ENCODE measurements at places on chromosomes 7 and 10. TPM values are rescaled to one million over a fixed set of nuclear protein-coding genes. Genes with fewer than 3 reads are reported as not detected.
A peak's percentile ranks its signal among the peaks of the same experiment; 100 is the strongest.

ZDHHC16 gene
- total RNA-seq, result 35.6 TPM

PIK3CG gene
- 5.9 TPM for total RNA-seq

DNA sequence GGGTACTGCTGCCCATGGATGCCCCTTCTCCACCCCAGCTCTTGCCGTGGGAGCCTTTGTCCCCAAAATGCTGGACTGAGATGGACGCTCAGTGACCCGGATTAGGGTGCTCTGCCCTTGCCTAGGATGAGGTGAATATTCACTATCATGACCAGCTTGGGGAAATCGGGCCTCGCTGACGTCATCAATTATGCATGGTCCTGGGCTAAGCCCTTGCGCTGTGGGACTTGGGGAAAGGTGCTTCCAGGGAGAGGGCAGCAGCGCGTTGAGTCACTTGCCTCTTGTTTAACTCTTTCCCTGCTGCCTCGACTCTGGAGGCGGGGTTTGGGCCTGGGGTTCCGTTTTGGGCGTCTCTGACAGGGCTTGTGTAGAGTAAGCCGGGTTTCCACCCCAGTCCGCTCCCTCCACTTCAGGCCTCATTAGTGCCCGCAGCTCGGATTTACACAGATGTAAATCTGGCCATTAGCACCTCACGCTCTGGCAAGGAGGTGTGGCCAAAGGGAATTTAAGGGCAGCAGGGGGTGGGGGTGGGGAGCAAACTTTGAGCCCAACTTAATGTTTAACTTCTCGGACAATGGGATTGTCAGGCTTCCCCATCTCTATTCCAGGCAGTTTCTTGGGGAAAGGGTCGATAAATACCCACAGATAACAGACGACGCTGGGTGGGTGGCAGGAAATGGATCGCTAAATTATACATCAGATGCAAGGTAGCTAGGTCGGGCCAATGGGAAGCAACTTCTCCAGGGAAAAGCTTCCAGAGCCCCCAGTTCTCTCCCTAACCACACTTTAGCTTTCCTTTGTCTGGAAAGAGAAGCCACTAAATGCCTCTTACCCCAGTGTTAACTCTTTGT is 51.3 kb upstream of the TCF7L2 start:
- peak; percentile 78 for DNase-seq

DNA sequence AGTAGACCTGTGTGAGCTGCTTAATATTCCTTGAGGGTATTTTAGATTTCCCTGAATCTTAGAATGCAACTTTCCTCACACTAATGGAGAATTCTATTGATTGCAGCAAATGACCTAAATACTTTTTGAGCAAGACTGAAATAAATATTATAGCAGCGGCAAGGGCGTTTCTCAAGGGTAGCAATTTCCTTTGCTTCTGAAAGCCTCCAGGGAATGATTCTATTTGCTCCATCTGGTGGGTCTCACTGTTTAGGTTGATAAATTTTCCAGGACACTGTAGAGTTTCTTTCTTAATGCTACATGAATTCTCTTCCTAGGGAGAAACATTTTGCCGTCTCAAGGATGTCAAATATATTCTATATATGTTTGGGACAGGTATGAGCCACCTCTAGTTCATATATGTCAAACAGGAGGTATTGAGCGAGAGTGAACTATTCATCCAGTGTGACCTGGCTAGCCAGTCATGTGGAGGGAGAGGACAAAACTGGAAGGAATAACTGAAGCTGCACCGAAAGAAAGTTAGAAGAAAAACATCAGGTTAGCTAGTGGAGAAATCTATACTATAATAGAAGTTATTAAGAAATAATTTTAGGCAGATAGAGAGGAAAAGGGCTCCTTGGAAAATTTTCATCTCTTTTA is 57.9 kb upstream of the FZD8 start:
- DNase-seq, result no peak

DNA sequence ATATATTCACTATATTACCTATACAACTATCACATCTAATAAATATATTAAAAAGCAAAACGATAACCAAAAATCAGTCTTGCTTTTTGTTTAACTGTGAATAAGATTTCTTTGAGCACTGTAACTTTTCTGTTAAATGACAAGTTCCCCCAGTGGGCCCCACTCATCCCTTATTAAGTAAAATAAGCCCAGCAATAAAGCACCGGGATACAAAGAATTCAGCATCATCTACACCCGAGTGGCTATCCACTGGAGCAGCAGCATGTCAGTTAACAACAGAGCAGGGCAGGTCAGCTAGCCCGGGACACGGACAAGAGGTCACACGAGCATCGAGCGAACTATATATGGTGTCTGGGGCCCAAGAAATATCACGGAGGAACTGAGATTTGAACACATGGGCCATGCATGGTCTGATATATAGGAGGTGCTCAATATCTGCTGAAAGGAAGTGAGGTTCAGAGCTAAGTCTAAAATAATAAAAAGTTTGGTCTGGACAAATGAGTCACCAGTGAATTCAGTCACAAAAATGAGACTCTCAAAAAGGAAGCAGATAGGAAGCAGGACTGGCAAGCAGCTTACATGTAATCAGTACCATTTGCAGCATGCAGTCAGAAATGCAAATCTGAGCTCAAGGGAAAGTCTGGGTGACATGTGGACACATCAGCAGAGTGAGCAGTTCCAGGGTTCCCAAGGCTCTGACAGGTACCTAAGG is 4.1 kb downstream of the ERCC6 start:
- DNase-seq, result no peak

GRCh38 chr10:29555746-29556481 is 78.9 kb downstream of the SVIL start:
- DNase-seq, result no peak

GRCh38 chr10:86785968-86786367 is 29.5 kb downstream of the BMPR1A start:
- no peak for DNase-seq

GRCh38 chr10:72509206-72509799 is 116.6 kb downstream of the MICU1 start:
- DNase-seq, result no peak

DNA sequence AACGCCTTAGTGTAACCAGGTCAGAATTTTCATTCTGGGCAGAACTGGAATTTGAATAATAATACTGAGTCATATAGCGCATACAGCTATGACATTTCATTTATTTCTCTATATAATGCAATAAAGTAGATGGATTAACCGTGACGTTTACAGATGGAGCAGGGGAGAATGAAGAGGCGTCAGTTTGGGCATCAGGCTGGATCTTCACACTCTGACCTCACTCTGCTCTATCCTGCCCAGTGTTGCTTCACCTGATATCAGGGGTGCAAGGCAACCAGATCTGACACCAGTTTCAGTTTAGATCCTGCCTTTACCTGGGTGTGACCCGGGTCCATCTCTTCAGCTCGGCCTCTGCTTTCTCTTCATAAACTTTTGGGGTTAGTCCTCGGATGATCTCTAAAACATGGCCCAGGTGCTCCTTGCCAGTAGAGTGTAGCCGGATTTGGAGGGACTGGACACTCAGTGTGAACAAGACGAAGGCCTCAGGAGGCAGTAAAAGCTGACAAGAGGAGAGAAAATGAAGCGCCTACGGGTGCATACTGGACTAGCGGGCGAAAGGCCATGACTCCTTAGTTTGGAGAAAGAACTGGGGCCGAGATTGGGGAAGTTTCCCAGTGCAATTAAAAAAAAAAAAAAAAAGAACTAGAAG is 1.4 kb upstream of the ZYX start:
- DNase-seq, result no peak

GRCh38 chr10:78915190-78915518 is 153.6 kb upstream of the ZMIZ1 start:
- no peak for DNase-seq

GRCh38 chr10:73840056-73840402 is 28.6 kb upstream of the NDST2 start:
- DNase-seq, result no peak

DNA sequence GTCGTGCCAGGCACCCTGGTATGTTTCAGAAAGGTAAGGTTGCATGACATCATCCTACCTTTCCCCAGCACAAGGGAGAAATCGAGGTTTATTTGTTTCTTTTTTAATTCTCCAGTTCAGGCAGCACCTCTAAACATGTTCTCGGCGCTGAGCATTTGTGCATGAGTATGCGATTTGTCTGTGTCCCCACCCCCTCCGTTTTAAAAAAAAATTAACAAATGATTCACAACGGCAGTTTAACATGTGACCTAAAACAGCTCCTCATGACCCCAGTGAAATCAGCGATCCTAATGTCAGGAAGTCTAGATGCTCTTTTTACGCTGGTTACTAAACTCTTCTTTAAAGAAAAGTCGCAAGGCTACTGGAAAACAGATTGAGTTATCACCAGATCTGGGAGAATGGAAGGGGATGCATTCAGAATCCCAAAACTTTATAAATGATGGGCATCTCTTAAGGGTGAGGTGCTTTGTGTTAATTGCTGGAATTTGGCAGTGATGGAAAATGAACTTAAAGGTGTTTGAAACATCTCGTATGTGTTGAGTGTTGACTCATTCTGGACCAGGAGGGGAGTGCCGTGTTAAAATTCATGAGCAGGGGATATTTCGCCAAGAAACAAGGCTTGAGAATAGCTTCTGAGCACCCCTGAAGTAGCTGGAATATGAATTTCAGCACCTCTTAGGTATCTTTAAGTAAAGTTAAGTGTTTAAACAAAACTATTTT is 106.8 kb upstream of the PDCD4 start:
- no peak for DNase-seq
